ENCODE measurements at places on chromosomes 1 and 21. TPM values are rescaled to one million over a fixed set of nuclear protein-coding genes. Genes with fewer than 3 reads are reported as not detected.

GRCh38 chr1:246987083-246987690, 20.7 kb downstream of the ZNF695 start:
- no peak overlapping the region for H3K4me3 ChIP-seq
- no peak overlapping the region for H3K27ac ChIP-seq
- no peaks in the 10 kb centered on the region for H3K27me3 ChIP-seq
- DNase-seq = no peak
- H3K36me3 ChIP-seq = no peaks in the 10 kb centered on the region

- H3K4me1 ChIP-seq = no peaks in the 10 kb centered on the region
- no peak overlapping the region for H3K27ac ChIP-seq
- no peaks in the 10 kb centered on the region for H3K27me3 ChIP-seq
- H3K36me3 ChIP-seq = no peaks in the 10 kb centered on the region
- H3K4me3 ChIP-seq = no peak overlapping the region
These were observed 113.2 kb downstream of the LRRC53 start for GRCh38 chr1:74399249-74399648.

DNA sequence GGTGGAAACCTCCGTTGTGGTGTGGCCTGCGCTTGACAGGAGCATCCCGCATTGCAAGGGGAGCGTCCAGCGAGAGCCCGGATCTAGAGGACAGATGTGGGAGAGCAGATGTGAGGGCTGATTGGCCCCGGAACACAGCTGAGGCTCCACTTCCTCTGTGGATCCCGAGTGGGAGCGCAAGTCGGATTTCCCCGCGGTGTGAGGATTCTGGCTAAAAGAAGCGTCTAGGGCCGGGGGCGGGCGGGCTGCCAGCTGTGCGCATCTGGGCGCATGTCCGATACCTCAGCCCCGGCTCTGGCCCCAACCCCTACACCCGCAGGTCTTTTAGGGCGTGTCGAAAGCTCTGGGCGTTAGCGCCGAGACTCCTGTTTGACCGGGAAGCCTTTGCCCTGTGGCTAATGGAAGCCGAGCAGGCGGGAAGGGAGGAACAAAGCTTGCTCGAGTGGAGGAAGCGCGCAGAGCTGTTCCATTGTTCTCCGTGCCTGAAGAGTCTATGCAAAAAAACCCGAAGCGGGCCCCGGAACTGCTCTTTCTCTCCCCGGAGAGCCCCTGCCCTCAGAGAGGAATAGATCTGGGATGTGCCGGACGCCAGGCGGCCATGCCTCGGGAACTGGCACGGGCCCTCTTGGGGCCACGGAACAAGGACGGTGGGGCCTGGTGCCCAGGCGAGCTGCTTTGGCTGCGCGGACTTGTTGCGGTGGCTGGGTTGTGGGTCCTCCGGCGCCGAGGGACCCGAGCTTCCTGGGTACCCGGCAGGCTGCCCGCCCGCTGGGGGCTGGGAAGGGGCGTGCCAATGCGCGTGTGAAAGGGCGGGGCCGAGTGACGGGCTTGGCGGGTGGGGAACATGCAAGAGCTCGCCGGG, 111.1 kb downstream of the NAV1 start:
- H3K4me1 ChIP-seq = peaks cover 33% of the 10 kb centered on the region
- no peak overlapping the region for H3K27ac ChIP-seq
- no peaks in the 10 kb centered on the region for H3K36me3 ChIP-seq
- peak; percentile 77 for DNase-seq

The B3GALNT2 gene
- 11.0 TPM for total RNA-seq

GRCh38 chr21:24367936-24368335, 1239.3 kb downstream of the MRPL39 start:
- DNase-seq = no peak
- H3K27ac ChIP-seq = no peak overlapping the region
- H3K27me3 ChIP-seq = no peaks in the 10 kb centered on the region
- H3K4me1 ChIP-seq = no peaks in the 10 kb centered on the region
- H3K4me3 ChIP-seq = no peak overlapping the region
- H3K36me3 ChIP-seq = no peaks in the 10 kb centered on the region

The RIMKLA gene
- total RNA-seq = 14.3 TPM

DNA sequence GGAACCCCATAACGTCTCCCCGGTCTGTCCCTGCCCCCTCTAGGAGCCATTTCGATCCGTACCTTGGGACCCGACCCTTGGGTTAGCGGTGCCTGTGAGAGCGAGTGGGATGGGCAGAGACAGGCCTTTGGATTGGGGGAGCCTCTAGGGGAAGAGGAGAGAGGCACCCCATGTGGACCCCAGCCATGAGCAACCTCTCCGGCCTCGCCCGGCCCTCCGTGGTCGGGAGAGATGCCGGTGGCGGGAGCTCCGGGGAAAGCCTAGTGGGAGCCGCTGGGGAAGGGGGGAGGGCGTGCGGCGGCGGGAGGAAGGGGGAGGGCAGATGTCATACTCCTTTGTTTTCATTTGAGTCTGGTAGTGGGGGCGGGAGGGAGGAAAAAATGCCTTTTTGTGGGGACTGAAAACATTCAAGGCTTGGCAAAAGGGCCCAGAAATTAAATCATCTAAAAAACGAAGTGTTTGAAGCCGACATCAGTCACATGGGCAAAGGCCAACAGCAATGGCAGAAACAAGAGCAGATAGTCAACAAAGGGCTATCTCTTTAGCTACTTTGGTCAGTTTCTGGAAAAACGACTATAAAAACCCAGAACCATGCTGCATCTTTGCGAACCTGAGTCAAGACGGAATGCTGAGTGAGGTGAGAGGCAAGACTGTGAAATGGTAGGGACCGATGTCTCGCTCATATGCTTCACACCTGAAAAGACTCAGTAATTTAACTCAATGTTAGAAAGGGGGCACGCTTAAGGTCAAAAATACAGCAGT, 758 bp downstream of the PTBP2 start:
- peaks cover 3% of the 10 kb centered on the region for H3K36me3 ChIP-seq
- peaks cover 21% of the 10 kb centered on the region for H3K4me1 ChIP-seq
- H3K27me3 ChIP-seq = no peaks in the 10 kb centered on the region
- peak; percentile 89 for DNase-seq

- no peaks in the 10 kb centered on the region for H3K27me3 ChIP-seq
- peaks cover 4% of the 10 kb centered on the region for H3K4me1 ChIP-seq
- DNase-seq = peak; percentile 47
- no peak overlapping the region for H3K4me3 ChIP-seq
- H3K27ac ChIP-seq = peak overlapping the region; percentile 76
These were observed 70.3 kb downstream of the SERINC2 start for GRCh38 chr1:31483012-31483946.

DNA sequence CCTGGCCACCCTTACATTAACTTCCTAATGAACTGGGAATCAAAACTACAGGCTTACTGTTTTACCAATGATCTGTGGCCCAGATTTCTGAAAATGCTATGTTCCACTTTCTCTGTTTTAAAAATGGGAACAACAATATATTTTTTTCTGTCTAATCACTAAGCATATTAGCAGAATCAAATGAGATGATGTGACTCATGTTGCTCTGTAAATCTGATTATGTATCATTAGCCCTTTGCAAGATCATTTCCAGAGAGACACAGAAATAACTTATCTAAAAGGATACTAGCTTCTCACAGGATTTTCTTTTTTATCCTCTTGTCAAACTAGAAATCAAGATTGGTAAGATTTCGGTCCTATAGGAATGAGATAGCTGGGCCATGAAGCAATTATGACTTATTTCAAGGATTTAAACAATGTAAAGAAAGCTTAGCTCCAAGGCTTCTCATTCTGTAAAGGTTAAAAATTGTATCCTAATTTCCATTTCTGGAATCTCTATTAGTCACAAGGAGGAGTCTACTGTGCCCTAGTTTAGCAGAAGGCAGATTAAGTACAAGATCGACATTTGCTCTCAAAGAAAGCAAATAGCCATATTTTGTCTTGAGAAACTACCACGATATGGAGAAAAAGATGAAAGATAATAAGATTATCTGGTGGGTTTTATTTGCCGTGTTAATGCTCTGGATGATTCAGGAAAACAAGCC, 32.4 kb upstream of the CAMSAP2 start:
- H3K27ac ChIP-seq = no peak overlapping the region
- H3K4me1 ChIP-seq = no peaks in the 10 kb centered on the region
- no peak for DNase-seq
- H3K27me3 ChIP-seq = no peaks in the 10 kb centered on the region
- H3K36me3 ChIP-seq = no peaks in the 10 kb centered on the region
- no peak overlapping the region for H3K4me3 ChIP-seq

DNA sequence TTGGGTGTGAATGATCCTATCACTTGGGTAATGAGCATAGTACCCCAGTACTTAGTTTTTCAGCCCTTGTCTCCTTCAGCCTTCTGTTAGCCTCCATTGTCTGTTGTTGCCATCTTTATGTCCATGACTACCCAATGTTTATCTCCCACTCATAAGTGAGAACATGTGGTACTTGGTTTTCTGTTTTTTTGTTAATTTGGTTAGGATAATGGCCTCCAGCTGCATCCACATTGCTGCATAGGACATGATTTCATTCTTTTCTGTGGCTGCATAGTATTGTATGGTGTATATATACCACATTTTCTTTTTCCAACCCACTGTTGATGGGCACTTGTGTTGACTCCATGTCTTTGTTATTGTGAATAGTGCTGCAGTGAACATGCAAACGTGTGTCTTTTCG, 39.6 kb upstream of the GPR52 start:
- H3K36me3 ChIP-seq = no peaks in the 10 kb centered on the region
- H3K4me3 ChIP-seq = no peak overlapping the region
- H3K4me1 ChIP-seq = no peaks in the 10 kb centered on the region
- H3K27me3 ChIP-seq = no peaks in the 10 kb centered on the region
- no peak for DNase-seq

The TRPM2 gene
- total RNA-seq = 2.7 TPM

The SRGAP2 gene
- total RNA-seq = 59.5 TPM

DNA sequence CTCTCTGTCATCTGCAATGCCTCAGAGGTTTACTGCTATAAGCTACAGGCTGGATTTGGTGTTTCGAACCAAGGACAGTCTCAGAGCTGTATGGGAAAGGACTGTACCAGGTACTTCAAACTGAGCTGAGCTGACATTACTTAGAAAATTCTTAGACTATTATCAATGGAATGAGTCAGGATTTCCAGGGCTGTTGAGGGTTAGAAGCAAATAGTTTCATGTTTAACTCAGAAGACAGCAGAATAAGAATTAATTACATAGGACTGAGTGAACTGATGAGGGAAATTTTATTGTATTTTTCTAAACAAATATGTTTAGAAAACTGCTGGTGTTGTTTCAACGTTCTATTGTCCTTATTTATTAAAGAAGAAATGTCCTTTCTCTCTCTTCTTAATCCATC, 74.3 kb upstream of the CAPZB start:
- no peaks in the 10 kb centered on the region for H3K27me3 ChIP-seq
- H3K36me3 ChIP-seq = no peaks in the 10 kb centered on the region
- no peak overlapping the region for H3K4me3 ChIP-seq
- DNase-seq = no peak
- peaks cover 4% of the 10 kb centered on the region for H3K4me1 ChIP-seq

DNA sequence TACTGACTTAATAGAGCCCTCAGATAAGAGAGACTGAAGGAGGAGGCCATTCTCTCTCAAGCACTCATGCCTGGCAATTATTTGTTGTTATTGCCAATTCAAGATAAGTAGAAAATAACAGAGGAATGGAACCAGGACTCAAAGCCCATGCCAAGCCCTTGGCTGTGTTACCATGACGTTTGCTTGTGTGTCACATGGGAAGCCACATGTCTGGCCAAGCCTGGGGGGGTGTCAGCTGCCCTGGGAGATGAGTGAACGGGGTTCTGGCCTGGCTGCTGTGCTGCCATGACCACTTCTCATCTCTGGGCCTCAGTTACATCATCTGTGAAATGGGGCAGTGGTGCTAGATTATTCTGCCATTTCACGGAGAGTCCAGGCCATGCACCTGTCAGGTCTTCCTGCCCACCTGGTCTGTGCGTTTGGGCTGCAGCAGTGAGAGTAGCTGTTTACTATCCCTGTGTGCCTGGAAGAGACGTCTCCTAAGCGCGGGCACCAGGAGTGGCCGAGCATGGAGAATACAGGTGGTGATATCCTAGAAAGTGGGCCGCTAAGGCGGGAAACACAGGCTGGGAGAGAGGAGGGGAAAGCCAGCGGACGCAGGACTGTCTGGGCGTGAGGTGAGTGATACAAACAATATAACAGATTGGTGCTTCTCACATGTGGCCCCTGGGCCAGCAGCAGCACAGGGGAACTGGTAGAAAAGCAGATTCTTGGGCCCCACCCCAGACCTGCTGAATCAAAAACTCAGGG, 67.8 kb downstream of the MAN1C1 start:
- H3K4me3 ChIP-seq = no peak overlapping the region
- H3K27me3 ChIP-seq = no peaks in the 10 kb centered on the region
- no peaks in the 10 kb centered on the region for H3K36me3 ChIP-seq
- H3K27ac ChIP-seq = no peak overlapping the region
- DNase-seq = no peak
- H3K4me1 ChIP-seq = peaks cover 16% of the 10 kb centered on the region

- H3K36me3 ChIP-seq = no peaks in the 10 kb centered on the region
- H3K4me1 ChIP-seq = no peaks in the 10 kb centered on the region
- H3K27ac ChIP-seq = no peak overlapping the region
- H3K4me3 ChIP-seq = no peak overlapping the region
- no peak for DNase-seq
- no peaks in the 10 kb centered on the region for H3K27me3 ChIP-seq
These were observed 56.3 kb upstream of the COA6 start for GRCh38 chr1:234316937-234317336.

DNA sequence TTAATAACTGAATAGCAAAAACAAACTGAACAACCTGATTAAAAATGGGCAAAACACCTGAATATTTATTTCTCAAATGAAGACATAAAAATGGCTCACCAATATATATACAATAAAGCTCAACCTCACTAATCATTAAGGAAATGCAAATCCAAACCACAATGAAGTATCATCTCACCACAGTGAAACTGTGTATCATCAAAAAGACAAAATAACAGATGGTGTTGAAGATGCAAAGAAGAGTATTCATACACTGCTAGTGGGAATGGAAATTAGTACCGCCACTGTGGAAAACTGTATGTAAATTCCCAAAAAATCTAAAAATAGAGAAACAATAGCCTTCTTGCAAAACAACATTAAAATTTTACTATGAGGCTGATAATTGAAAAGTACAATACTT, 1660.1 kb upstream of the B3GALT2 start:
- no peaks in the 10 kb centered on the region for H3K4me1 ChIP-seq
- H3K27ac ChIP-seq = no peak overlapping the region
- no peaks in the 10 kb centered on the region for H3K27me3 ChIP-seq
- H3K4me3 ChIP-seq = no peak overlapping the region

GRCh38 chr1:157310401-157310800, 172.2 kb upstream of the ETV3 start:
- H3K4me1 ChIP-seq = no peaks in the 10 kb centered on the region
- no peak overlapping the region for H3K4me3 ChIP-seq
- no peak overlapping the region for H3K27ac ChIP-seq
- DNase-seq = no peak
- H3K27me3 ChIP-seq = no peaks in the 10 kb centered on the region
- H3K36me3 ChIP-seq = no peaks in the 10 kb centered on the region

- H3K36me3 ChIP-seq = no peaks in the 10 kb centered on the region
- no peak overlapping the region for H3K4me3 ChIP-seq
- peaks cover 37% of the 10 kb centered on the region for H3K4me1 ChIP-seq
These were observed 26.2 kb upstream of the C1orf105 start for GRCh38 chr1:172394141-172394751.

GRCh38 chr1:184254849-184255248, 132.0 kb upstream of the C1orf21 start:
- DNase-seq = no peak
- no peaks in the 10 kb centered on the region for H3K27me3 ChIP-seq
- H3K27ac ChIP-seq = no peak overlapping the region
- H3K4me3 ChIP-seq = no peak overlapping the region
- H3K36me3 ChIP-seq = no peaks in the 10 kb centered on the region

The PTPN7 gene
- total RNA-seq = 5.2 TPM

All from upper lobe of left lung (tissue), 6 donors.